ENCODE measurements at places on chromosomes 12 and 14.
A peak's percentile ranks its signal among the peaks of the same experiment; 100 is the strongest.

DNA sequence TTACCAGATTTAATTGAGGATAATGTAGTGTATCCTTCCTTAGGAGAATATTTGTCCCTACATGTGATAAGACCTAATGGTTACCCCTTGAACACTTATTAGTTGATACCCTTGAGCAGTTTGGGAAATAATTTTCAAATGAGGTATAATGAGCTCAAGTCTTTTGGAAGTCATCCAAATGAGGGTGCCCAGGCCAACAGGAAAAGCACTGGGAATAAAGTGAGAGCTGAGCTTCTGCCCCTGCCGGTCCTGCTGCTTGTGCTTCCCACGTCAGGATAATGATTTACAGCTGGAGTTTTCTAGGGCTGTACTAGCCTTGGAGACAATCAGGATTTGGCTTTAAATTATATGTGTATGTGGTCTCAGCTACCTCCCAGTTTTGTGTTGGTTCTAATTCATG, 178.8 kb upstream of the FRMD6 start:
- DNase-seq = no peak

DNA sequence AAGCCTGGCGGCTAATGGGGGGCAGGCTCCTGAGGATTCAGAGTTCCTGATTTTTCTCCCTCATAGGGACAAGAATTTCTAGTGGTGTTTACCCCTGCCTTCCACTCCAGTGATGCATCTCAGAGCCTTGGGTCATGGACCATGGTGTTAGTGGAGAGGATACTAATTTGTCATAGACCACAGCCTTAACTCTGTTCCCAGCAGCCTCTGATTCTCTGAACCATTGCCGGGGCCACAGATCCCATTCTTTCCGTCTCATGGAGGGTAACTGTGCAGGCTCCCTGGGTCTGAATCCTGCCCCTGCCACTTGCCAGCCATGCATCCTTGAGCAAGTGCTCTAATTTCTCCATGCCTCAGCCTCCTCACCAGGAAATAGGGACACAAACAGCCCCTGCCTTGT, 55.1 kb downstream of the RPH3A start:
- DNase-seq = no peak

GRCh38 chr14:68079941-68080697, 260.5 kb downstream of the RAD51B start:
- DNase-seq = no peak

- no peak for DNase-seq
Observed at GRCh38 chr14:54756656-54757392, 145.8 kb downstream of the GCH1 start.

DNA sequence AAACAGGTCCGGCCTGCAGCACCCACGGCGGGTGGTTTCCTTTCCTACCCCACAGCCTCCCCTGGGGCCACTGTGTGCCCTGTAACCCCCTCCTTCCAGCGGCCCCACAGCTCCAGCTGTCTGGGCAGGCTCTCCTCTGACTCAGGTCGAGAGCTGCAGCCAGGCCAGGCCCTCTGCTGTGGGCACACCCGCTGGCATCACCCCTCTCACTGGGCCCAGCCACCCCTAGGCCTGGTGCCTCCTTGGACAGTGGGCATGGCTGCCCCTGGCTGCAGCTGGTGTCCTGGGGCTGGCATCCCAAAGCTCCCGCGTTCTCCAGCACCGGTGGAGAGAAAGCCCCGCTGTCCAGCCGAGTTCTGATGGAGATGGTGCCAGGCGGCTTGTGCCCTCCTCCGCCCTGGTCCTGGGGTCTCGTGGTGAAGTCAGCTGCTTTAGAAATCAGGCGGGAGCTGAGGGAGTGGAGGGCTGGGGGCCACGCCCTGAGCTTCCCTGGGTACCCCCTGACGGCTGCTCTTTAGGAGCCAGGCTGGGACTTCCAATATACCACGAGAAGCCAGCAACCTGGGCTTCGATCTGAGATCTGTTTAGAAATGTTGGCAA, 114.9 kb downstream of the KIF26A start:
- no peak for DNase-seq

DNA sequence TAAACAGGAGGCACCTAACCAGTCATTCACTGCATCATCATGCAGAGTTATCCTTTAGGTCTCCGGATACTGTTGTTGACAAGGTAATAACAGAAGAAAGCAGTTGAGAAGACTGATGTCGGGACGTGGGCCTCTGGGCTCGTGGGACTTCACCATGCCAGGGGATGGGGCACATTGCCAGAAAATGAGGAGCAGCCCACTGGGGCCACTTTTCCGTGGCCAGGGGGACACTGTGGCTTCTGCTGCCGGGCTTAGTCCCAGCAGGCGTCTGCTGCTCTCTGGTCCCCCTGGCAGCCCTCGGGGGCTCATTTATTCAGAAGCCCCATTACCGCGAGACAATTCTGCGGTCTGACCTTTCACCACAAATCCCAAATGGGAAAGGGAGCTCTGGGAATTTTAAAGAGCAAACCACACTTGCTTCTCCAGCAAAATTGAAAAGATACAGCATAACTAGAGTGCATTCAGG, 201.2 kb downstream of the DAD1 start:
- no peak for DNase-seq

DNA sequence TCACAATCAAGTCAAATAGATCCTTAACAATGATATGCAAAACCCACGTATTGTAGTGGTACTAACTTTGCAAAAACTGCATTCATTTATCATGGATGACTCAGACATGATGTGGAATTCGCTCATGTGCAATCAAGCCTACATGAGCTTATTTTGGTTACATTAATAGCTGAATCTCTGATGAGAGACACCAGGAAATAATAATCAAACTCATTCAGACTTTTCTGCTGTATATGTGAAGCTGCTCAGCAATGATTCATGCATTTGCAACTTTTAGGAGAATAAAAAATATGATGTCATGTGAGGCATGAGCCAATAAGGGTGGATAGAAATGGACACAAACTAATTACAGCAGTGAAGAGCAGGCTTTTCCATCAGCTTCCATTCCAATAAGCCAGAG, 1075.8 kb upstream of the TMEM132C start:
- DNase-seq = no peak

GRCh38 chr14:104942586-104942985, 17.9 kb downstream of the PLD4 start:
- DNase-seq = no peak

- DNase-seq = peak; percentile 23
Observed at GRCh38 chr14:76329154-76329928, 46.6 kb upstream of the ESRRB start.

GRCh38 chr12:95547522-95548055, 3.7 kb downstream of the USP44 start:
- peak; percentile 81 for DNase-seq

DNA sequence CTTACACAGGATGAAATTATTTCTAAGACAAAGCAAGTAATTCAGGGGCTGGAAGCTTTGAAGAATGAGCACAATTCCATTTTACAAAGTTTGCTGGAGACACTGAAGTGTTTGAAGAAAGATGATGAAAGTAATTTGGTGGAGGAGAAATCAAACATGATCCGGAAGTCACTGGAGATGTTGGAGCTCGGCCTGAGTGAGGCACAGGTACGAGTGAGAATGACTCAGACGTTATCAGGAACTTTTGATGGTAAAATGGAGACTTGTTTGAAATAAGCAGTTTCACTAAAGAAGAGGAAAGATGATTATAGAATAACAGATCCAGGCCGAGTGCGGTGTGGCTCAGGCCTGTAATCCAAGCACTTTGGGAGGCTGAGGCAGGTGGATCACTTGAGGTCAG, 25.6 kb downstream of the KLC1 start:
- no peak for DNase-seq

- no peak for DNase-seq
Observed at GRCh38 chr12:118219772-118220171, 83.8 kb downstream of the PEBP1 start.
